Hematopoietic multipotent progenitor cell treated with erythropoietin and hydrocortisone succinate and interleukin-3 and kit ligand, for 6 days (in vitro differentiated cells): ENCODE measurements at places on chromosomes 7 and 10.
A peak's percentile ranks its signal among the peaks of the same experiment; 100 is the strongest.

DNA sequence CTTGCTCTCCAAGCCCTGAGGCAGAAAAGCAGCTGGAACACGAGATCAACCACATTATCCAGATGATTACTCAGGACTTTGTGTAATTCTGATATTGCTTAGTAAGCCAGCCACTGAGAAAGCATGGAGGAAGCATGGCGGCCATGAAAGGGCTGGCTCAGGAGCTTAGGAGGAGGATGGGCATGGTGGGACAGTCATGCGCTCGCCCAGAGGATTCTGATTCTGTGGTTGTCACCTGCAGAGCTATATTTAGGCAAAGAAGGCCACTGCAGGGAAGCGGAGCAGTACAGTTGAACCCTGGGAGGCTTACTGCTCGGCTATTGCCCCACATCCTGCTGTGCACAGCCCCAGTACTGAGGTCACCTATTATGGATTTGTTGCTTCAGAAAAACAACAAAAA is 128.8 kb upstream of the DNAJB12 start:
- DNase-seq: peak; percentile 27

- peak; percentile 73 for DNase-seq
These were observed 3.4 kb upstream of the SLC18A2 start for GRCh38 chr10:117237401-117237991.

DNA sequence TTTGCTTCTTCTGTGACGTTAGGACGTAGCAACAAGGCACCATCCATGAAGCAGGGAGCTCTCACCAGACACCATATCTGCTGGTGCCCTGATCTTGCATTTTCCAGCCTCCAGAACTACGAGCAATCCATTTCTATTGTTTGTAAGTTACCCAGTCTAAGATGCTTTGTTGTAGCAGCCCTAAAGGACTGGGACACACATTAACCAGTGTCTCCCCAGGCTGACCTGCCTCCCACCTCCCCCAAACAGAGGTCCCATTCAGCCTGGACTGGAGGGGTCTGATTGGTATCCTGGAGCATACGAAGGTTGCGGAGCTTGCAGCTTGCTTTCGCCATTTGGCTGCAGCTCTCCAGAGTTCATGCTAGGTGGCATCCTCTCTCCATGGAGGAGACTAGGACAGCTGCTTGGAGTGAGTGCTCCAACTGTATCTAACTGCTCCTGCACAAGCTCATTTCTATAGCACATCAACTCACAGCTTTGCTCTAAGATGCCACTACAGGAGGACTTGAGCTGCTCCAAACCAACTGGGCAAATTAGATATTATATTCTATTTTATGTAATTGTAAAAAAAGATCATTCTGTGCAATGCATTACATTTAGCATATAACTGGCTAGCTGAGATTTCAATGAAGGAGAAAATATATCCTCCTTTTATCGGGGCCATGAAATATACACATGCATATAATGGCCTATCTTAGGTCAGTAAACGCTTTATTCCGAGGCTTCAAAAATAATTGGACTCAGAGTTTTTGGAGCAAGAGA is 8.0 kb upstream of the GRK5 start:
- peak; percentile 88 for DNase-seq

DNA sequence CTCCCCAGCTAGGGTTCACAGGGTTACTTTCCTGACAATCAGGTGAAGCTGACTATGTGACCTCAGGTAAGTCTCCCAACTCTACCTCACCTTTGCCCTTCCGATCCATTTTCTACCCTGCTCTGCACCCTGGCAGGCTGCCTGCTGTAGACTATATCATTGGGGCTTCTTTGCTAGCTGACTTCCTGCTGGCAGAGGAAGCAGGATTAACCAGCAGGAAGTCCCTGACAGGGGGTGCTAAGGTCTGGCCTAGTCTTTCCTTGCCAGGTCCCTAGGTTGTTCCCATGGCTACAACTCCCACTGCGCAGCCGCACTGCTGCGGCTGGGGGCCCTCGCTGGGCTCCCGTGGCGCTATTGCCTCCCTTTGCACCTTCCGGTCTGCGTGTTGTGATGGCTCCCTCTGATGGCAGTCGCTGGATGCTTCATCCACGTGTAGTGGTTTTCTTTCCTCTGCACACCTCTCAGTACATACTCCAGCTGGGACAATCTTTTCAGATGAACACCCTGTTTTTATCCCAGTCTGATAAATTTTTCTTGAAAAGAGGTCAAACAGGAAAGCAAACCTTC is 365.9 kb downstream of the REEP3 start:
- DNase-seq: peak; percentile 9

GRCh38 chr7:114784746-114785145 is 137.1 kb upstream of the MDFIC start:
- DNase-seq: no peak

DNA sequence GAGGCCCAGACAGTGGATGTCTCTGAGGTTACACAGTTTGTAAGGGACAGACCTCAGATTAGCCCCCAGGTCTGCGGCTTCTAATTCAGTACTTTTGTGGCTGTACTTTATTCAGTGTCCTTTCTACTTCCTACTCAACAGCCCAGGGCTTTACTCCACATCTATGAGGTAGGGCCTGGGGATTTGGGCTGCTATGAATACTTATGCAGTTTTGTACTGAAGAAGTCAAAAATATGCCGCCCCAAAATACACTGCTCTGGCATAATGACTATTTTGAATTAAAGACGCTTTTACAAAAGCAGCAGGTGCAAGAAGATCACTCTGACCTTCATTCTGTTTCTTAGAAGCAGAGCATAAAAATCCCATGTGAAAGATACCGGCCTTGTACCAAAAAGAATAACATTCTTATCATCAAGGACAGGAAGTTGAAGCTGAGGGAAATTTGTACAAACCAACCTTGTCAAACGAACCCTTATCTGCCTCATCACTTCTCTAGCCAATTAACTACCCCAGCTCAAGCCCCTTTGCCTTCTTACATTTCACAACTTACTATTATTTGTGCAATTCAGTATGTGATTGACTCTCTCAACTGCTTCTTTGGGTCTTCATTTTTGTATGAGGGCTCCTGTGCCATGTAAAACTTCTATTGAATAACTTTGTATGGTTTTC is 26.1 kb upstream of the TRUB1 start:
- DNase-seq: peak; percentile 69

DNA sequence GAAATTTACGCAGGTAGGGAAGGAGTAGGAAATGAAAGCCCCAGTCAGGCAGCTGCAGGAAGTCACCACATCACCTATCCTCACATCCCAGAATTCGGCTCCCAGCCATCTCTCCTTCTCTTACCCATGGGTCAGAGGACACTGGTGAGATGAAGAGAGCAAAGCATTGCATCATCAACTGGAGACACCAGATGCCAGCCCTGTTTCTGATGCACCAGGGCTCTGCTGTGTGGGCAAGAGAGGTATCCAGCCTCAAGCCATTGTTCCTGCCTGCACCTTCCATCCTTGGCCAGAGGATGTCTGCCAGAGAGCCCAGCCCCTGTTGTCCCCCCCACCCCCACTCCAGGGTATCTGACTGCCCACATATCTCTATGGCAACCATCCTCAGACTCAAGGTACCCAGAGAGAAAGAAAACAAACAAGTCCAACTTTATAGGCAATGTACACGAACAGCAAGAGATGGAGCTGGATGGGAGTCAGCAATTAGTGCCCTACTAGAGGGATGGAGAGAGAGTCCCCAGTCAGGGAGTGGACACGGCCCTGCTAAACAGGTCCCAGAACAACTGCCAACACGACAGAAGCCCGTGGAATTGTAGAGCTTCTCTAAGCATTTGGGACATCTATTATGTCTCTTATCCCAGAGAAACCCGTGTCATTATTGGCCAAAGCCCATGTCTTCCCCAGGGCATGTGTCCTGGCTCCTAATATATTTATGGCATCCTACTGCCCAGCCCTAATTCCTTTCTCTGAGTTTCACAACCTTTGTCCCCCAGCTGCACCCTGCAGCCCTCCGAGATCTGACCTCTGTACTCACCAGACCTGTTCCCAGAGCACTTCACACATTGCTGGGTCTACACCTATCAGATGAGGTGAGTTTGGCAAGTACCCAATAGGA is 2.8 kb downstream of the CAMK2G start:
- no peak for DNase-seq

DNA sequence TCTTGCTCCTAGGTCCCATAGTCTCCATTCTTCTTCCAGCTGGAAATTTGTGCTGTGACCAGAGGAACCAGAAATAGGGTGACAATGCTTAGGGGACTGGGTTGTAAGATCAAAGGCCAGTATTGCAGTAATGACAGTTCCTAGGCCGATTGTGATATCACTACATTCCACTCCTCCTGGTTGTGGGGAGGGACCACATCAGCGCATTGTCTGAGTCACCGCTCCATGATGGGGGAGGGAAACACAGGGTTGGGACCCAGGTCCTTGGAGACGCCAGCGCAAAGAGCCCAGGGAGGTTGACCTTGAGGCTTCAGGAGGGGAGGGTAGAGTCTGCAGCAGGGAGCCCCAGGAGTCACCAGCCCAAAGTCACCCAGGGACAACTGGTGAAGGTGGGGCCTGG is 20.8 kb upstream of the GGCT start:
- no peak for DNase-seq

GRCh38 chr10:17771017-17771416 is 19.0 kb downstream of the TMEM236 start:
- DNase-seq: no peak

DNA sequence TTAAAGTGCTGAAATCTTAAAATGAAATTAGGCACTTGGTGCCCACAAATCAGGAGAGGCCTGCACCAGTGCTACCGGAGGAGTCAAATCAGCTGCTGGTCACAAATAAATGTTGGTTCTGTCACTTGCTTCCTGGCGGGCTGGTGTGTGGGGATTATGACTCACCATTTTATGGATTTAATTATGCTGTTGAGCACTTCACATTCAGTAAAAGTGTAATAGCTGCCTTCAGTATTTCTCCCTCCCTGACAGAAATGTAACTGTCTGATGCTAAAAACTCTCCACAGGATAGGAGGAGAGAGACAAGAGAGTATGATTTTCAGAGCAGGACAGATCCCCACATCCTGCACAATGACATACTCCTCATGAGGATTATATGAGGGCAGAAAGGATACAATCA is 186.0 kb downstream of the JAZF1 start:
- DNase-seq: no peak

DNA sequence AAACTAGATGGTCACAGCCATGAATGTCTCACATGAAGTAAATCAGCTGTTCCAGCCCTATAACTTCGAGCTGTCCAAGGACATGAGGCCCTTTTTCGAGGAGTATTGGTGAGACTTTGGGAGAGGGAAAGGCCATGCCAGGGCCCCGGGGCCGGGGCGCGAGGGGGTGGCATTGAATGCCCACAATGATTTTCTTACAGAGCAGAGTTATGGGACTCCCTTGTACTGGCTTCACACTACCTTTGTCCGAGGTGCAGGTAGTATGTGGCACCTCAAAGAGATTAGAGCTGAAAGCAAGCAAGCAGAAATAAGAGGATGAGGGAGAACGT is 407 bp downstream of the ELOVL3 start:
- no peak for DNase-seq
